NB4 (cell line): ENCODE measurements at places on chromosomes 3 and 15.
A peak's percentile ranks its signal among the peaks of the same experiment; 100 is the strongest.

GRCh38 chr3:59268170-59268569, 218.3 kb upstream of the CFAP20DC start:
- no peak for DNase-seq

DNA sequence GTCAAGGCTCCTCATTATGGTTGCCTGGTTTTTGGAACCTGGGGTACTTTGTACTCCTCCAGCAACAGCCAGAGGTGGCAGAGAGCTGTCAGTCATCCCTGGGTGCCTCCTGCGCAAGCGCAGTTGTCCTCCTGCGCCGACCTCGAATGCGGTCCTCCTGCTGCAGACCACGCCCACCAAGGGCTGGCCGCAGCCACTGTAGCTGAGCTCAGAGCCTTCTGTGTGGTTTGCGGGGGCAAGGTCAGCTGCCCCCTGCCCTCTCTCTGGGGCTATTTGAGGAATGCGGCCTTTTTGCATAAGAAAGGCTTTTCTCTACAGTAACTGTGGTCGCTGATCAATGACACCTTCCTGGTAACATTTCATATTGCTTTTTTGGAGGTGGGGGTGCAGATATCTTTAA, 131.3 kb upstream of the SNRPN start:
- DNase-seq, result no peak

GRCh38 chr3:32186097-32186496, 52.4 kb upstream of the CMTM8 start:
- no peak for DNase-seq

DNA sequence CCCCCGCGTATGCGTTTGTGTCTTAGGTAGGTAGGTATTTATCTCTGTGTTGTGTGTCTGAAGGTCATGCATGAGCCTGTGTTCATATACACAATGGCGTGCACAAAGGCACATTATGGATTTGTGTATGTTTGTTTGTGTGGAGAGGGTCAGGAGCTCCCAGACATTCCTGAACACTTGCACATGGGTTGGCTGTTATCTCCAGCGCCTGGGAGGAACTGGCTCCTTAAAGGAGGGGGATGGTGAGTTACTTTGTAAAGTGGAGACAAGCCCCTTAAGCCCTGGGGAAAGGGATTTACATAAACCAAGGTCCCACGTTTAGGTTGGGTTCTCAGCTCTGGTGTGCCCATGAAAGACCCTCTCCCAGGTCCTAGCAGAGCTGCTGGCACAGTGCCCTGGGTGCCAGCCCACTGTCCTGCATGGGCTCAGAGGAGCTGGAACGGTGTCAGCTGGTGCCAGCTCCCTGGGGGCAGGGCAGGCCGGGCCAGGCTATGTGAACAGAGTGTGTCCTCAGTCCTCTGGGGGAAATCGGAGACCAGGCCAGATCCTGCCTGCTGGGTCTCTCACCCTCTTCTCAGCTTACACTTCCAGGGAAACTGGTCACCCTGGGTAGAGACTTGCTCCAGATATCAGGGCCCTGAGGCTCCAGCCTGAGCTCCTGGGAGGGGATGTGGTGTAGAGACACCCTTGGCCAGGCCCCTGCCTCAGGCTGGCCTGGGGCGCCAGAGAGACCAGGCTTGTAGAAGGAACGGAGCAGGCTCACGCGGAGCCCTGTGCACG, 25.1 kb downstream of the SNX33 start:
- no peak for DNase-seq

DNA sequence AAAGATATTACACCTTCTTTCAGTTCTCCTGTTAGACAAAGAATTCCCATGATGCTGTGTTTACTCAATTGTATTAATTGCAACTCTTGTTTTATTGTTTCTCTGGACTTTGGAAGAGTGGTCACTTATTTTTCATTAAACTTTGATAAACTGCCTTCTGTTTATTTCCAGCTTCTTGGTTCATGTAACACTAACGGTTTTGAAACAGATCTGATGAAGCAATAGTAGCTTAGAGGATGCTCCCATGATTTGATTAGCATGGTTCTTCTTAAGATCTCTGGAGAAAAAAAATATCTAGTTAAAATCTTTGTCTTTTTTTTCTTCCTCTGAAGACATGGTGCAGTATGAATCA, 90.1 kb downstream of the FNDC3B start:
- DNase-seq, result no peak

- DNase-seq, result no peak
These were observed 55.8 kb upstream of the GATM start for GRCh38 chr15:45434078-45434567.

DNA sequence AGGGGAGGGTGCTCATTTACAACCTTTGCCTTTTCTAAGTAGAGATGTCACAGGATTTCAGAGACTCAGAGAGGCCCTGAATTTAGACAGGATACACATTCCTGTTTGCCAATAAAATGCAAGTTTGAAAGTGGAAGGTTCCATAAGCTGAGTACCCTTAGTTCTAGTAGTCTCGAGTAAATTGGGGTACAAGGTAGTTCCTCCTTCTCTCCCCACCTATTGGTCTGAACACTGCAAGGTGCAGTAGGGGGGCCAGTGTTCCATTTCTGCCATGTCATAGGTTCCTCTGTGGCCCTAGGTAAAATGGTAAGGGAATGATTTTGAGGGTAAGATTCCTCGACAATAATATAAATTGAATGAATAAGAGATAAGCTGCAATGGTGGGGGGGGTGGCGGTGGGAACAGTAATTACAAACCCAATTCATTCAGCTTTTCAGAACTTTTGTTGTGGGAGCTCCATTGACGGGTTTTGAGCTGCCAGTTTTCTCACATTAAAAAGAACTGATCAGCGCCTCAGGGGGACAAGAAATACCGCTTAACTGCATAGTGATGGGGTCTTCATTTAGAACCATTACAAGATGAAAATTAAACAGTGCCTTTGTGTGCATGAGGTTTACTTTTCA, 5.9 kb downstream of the SOX2 start:
- no peak for DNase-seq

DNA sequence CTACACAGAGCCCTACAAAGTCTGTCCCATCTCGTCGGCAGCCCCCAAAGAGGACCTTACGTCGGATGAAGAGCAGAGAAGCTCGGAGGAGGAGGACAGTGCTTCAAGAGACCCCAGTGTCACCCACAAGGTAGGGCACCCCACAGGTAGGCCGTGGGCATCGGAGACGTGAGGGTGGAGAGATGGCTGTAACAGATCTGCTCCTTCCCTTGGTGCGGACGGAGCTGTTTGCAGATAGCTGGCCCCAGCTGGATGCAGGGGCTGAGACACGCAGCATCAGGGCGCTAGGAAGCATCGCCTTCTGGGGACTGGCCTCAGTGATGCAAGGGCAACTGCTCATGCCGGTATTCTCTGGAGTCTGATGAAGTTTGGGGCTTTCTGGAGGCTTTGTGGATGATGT, 45.4 kb downstream of the FGD5 start:
- no peak for DNase-seq

DNA sequence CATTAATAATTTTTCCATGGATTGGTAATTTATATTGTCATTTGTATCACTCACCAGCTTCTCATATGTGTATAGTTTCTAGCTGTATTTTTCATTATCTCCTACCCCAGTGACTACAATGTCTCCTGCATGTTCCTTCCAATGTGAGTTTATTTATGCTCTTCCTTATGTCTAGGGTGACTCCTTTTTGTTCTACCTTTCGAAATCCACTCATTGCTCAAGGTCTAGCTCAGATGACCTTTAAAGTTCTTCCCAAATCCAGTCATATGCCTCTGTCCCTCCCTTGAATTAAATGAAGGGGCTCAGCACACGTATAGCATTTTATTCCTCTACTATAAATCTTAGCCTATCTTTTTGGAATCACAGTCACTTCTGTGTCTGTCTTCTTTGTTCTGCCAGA, 53.0 kb downstream of the TMEM45A start:
- DNase-seq, result no peak

DNA sequence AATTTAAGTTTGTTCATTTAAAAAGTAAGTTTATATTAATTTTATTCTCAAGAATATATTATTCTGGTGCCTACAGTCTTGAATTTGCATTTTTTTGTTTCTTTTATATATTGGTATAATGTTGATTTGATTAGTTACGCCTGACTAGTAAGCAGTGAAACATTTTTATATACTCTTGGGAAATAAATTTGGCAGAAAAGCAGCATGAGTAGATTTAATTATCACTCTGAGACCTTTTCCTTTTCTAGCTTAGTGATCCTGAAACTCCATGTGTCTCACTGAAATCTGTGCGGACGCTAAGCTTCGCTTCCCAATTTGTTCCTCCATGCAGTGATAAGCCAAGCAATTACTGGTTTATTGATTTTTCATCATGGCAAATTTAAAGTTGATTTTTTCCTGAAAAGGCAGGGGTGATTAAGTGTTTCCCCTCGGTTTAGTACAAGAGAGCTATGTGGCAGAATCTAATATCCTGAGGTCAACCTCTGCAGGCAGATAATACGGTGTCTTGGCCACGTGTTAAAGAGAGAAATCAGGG, 87.2 kb upstream of the MLF1 start:
- DNase-seq, result no peak

DNA sequence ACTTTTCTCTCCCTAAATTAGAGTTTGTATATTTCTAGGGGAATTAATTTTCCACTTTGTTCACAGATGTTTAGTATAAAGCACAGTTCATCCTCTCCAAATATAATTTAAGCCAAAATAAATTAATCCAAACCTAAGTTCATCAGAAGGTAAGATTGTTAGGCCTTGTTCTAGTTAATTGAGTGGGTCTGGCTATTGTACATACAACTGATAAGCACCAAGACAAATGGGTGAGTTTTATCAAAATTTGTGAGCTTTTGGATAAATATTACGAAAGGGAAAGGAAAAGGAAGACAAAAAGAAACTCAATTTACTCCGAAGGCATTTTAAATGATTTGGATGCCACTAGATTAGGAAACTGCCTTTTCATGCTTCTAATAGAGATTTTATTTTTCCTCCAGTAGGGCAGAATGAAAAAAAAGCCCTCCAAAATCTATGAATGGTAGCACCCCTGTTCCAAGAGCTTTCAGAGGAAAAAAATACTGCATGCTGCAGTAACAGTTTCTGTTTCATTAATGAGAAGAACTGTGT, 304.0 kb downstream of the ZNF385D start:
- DNase-seq, result no peak

DNA sequence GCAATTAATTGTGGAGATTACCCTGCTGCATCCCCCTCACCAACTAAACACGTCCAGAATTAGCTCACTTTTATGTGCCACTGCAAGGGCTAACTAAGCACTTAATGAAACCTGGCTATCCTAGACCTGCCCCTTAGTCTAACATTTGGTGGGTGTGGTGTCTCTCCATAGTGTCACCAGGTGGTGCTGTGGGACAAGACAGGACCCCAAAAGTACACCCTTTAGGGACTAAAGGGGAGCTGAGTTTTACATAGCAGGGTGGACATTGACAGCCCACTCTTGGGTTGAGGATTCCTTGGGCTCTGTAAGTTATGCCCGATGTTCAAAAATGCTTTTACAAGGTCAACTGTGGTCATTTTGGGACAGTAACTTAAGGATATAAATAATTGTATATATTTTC, 5.7 kb downstream of the DUT start:
- peak; percentile 36 for DNase-seq

DNA sequence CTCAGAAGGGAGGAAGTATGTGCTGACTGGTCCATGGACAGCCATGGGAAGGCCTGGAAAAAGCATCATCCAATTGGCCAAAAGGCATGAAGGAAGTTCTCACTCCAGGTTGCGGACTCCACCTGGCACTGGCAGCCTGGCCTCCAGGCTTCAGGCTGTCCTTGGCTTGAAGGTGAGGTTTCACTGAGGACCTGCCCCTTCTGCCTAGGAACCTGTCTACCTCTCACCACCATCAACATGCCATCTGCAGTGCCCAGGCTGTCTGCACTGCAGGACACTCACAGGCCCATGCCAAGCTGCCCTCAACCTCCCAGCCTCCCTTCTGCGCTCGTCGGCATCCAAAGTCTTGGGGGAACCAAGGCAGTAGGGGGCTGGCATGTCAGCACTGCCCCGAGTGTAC, 51.1 kb downstream of the CEP70 start:
- no peak for DNase-seq

- no peak for DNase-seq
These were observed 330.7 kb upstream of the TPM1 start for GRCh38 chr15:62711691-62712454.

- DNase-seq, result no peak
These were observed 129.6 kb upstream of the AGBL1 start for GRCh38 chr15:85950101-85950500.

GRCh38 chr15:74062236-74062635, 20.1 kb downstream of the GOLGA6A start:
- no peak for DNase-seq

- DNase-seq, result no peak
These were observed 92.5 kb downstream of the BDH1 start for GRCh38 chr3:197463279-197463678.

GRCh38 chr3:118527514-118528044, 507.1 kb downstream of the IGSF11 start:
- DNase-seq, result no peak

DNA sequence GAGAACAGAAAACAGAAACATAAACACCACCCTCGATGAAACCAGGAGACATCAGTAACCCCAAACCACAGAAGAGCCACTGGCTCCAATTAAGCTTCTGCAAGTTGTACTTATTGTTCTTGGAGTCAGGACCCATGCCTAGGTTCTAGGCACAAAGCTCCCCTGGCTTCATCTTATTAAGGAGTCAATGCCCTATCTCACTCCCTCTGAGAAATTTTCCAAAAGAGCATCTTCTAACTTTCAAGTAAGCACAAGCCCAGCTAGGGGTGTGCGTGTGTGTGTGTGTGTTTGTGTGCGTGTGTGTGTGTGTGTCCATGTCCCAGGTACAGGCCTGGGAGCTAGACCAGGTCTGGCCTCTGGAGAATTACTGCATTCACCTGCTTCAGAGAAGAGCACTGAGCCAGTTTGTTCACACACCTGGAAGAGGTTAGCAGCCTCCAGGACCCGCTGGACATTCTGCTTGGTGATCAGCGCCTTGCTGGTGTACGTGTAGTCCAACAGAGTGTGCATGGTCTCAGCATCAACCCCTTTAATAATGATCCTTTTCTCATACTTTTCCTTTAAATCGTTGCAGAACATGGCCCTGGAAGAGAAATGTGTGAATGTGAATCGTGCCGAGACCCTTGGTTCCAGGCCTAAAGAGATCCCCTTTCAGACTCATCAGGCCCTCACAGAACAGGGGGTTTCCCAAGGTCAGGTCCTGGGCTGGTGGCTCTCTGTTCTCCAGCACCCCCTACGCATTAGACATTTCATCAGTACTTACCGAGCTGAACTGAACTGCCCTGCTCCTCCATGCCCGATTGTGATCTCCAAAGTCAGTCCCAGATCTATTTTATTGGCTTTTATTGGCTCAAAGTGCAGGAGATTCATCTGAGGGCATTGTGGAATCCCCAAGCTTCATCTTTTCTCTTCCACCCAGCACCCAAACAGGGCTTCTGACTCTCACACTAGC, 27.8 kb downstream of the KLHL6 start:
- peak; percentile 59 for DNase-seq

DNA sequence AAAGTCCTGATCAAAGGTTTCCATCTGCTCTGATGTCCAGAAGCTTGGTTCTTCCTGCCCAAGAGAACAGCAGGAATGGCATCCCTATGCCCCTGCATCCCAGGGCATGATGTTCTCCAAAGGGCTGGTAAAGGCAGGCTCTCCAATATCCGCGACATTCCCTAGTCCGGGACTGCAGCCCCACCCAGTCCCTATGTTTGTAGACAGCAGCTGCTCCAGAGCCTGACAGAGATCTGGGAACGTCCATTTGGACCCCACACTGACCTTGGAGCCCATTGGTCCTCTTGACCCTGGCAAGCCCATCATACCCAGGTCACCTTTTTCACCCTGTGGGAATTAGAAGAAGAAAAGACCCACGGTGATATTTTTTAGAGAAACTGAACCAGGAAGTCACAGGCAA, 46.3 kb downstream of the COLQ start:
- DNase-seq, result no peak

- DNase-seq, result no peak
These were observed 9.0 kb downstream of the UROC1 start for GRCh38 chr3:126508564-126508964.

GRCh38 chr3:103976931-103977339, 1389.8 kb upstream of the ALCAM start:
- DNase-seq, result no peak
